ENCODE measurements at places on chromosomes 16 and 17.
A peak's percentile ranks its signal among the peaks of the same experiment; 100 is the strongest.

- no peak for DNase-seq
Measured at GRCh38 chr16:87864331-87864989, 4.8 kb downstream of the SLC7A5 start.

- no peak for DNase-seq
Measured at GRCh38 chr17:4973256-4974114, 5.9 kb upstream of the SPAG7 start.

DNA sequence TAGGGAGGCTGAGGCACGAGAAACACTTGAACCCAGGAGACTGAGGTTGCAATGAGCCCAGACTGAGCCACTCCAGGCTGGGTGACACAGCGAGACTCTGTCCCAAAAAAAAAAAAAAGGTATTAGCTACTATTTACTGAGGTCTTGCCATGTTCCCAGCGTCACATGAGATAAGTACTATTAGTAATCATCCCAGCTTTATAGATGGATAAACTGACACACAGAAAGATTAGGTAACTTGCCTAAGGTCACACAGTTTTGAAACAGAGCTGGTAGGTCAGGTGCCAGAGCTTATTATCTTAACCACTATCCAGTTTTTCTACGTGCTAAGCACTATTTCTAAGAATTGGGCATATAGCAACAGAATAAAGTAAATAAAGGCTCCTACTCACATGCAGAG, 51.6 kb downstream of the TEX14 start:
- no peak for DNase-seq

- DNase-seq = peak; percentile 89
Measured at GRCh38 chr17:50867363-50868139, 1.4 kb upstream of the TOB1 start.

DNA sequence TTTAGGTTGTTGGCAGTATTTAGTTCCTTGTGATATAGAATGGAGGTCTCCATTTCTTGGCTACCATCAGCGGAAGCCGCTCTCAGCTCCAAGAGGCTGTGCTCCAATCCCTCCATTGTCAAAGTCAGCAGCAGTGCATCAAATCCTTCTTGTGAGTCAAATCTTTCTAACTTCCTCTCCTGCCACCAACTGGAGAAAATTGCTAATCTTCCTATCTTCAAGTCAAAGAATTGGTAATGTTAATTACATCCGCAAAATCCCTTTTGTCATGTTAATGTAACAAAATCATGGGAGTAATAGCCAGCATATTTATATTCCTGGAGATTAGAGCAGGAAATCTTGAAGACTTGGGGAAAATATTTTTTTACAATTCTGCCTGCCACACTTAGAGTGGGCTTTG, 436.4 kb upstream of the DYNLRB2 start:
- DNase-seq = no peak

DNA sequence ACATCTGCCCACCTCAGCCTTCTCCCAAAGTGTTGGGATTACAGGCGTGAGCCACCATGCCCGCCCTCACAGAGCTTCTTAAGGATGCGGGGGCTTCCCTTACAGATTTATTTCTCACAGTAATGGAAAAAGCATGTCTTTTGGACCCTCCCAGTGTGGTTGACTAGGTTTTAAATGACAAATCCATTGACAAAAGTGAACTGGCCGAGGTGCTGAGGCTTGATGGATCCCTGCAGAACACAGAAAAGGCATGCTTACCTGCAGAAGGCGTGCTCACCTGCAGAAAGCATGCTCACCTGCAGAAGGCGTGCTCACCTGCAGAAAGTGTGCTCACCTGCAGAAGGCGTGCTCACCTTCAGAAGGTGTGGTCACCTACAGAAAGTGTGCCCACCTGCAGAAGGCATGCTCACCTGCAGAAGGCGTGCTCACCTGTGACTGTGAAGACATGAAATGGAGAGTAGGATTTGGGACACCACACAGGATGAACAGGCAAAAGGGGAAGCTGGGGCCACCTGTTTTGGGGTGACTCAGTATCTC, 15.1 kb upstream of the BBS2 start:
- no peak for DNase-seq

DNA sequence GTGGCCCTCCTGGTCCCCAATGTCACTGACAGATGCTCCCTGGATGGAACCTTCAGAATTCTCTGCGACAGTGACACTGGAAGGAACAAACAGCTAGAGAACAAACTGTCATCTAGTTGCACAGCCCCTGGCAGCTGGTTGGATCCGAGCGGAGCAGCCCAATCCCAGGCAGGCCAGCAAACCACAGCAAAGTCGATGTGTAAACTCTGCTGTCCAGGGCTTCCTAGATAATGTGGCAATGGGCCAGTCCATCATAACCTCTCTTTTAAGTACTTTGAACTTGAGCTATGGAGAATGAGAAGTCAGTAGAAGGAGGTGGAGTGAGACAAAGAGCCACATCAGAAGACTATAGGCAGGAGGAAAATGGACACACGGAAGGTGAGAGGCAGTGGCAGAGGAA, 323.0 kb downstream of the CBLN1 start:
- no peak for DNase-seq

DNA sequence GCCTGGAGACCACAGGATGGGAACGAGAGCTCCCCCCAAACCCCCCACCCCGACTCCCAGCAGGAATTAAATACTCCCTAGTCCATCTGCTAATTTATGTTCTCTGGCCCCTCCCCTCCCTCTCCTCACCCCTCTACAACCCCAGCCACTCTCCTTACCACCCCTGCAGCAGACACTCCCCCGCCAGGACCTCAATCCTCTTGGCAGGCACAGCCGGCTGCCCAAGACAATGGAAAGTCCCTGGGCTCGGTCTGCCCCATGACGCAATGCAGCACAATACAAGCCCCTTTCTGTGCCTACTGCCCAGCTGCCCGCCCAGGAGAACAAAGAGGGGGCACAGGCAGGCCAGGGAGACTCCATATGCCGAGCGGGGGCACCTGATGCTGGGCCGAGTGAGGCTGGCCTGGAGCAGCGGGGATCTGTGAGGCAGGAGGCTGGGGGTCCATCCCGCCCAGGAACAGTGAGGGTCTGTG, 30.3 kb upstream of the CDC42EP4 start:
- DNase-seq = no peak

GRCh38 chr17:58703137-58703915, 10.9 kb downstream of the RAD51C start:
- DNase-seq = no peak

- DNase-seq = no peak
Measured at GRCh38 chr16:12406158-12406557, 397.5 kb downstream of the CPPED1 start.

- DNase-seq = no peak
Measured at GRCh38 chr16:87626905-87627304, 24.6 kb downstream of the JPH3 start.

DNA sequence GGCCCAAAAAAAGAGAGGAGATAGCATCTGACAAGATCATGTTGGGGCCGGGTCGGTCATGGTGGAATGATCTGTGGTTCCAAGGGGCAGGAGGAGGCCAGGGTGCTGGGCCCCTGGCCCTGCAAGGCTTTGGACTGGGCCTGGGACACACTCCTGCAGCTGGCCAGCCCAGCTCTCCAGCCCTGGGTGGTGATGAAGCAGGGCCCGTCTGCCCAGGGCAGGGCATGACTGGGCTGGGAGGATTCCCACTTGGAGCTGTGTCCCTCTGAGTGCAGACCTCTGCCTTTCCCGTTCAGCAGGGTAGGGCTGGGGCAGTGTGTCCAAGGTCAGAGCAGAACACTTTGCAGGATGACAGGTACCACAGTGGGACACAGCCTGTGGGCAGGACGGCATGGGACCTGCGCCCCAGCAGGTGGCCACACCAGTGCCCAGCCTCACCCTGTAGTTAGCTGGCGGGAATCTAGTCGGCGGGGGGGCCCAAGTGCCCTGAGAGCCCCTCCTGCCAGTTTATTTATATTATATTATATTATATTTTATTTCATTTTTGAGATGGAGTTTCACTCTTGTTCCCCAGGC, 27.6 kb upstream of the MYO15B start:
- no peak for DNase-seq

- no peak for DNase-seq
Measured at GRCh38 chr17:72771734-72772133, 320.8 kb downstream of the SLC39A11 start.

DNA sequence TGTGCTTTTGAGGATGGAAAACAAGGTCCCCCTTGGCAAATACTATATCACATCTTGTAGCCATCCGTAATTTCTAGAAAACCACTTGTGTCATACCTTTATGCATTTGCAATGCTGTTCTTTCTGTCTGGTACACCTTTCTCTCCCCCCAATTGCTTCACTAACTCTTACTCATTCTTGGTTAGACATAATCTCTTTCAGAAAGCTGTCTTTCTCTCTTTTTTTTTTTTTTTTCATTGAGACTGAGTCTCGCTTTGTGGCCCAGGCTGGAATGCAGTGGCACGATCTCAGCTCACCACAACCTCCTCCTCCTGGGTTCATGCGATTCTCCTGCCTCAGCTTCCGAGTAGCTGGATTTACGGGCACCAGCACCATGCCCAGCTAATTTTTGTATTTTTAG, 94.9 kb upstream of the C17orf78 start:
- DNase-seq = no peak

DNA sequence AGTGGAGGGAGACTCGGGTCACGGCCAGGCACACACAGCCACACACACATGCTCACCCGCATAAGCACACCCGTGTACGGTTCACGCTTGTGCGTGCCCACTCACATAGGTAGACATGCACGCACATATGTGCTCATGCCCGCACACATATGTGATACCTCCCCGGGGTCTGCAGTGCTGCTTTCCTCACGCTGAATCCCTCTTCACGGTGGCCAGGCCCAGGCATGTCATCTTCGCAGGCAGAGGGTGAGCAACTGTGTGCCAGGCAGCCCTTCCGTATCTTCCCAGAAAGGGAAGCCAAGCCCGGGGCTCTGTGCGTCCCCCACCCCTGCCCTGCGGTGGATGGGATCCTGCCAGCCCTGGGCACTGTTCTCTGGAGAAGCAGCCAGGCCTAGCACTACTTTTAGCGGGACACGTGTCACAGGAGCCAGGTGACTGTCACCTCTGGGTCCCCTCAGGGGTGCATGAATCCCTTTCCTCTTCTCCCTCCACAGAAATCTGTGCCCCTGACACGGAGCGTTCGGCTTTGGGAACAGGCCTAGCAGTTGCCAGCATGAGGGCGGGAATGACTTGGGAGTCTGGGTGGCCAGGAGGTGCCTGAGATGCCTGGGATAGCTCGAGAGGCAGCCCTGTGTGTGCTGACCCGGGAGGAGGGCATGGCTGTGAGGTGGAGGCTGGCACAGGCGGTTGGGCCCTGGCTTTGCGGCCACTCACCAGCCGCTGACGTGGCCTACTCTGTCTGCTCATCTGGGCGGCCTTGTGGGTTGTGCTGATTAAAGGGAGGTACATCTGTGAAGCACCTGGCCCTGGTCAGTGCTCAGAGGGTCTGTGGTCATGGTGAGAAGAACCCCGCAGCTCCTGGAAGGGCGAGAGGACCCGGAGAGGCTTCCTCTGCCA, 47.5 kb downstream of the BAIAP2 start:
- DNase-seq = no peak

DNA sequence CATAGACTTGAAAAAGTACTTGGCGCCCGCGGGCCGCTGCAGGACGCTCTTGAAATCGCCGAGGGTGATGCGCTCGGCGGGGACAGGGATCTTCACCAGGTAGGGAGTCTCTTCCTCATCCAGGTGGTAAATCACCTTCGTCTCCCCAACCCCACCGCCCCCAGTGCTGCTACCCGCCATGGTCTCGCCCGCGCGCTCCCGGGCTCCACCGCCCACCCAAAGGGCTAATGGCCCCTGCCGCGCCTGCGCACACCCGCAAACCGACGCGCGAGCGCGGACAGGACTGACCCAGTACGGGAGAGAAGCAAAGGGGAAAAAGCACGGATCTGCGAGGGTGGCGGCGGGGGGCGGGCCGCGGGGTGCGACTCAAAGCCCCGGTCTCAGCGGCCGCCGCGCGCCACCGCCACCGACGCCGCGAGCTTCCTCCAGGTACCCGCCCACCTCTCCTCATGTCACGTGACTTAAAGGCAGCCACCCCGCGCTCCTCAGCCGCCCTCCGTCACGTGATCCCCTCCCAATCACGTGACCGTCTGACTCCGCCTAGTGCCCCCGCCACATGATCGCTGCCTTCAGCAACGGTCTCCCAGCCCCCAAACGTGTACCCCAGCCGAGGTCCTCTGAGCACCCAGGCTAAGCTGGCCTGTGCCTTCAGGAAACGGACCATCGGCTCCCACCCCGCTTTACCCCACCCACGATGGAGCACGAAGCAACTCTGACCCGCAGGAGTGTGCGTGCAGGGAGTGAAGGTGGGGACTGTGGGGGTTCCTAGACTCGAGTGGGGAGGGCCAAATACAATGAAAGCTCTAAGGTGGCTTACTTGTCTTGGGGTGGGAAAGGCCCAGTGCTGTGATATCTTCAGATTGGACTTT, at the start of gene DVL2:
TSS of gene DVL2 (minus strand) at position 435 of the 869 bp plus-strand sequence. CDS start at position 180, 255 bp downstream.
- DNase-seq = peak; percentile 96

- DNase-seq = no peak
Measured at GRCh38 chr17:81502471-81503017, 10.1 kb downstream of the ACTG1 start.

DNA sequence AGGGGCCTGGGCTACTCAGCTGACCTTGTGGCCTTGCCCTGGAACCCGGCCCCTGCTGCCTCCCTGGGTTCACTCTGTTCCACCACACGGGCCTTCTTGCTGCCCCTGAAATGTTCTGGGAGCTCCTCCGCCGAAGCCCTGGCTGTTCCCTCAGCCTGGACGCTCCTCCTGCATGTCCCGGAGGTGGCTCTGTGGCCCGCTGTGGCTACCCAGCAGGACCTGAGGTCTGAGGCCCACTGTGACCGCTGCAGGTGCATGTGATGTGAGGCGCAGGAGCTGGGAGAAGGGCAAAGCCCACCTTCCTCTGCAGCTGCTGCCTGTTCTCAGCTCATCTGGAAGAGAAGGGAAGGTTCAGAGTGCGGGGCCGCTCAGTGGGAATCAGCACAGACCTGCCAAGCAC, 38.9 kb upstream of the ACSF3 start:
- DNase-seq = no peak
